SK-N-MC (cell line): ENCODE measurements at places on chromosomes 5 and 9.
A peak's percentile ranks its signal among the peaks of the same experiment; 100 is the strongest.

- DNase-seq = no peak
Measured at GRCh38 chr5:12354686-12355085, 450.4 kb upstream of the CTNND2 start.

GRCh38 chr9:36151316-36152210 is 15.0 kb downstream of the GLIPR2 start:
- DNase-seq = no peak

GRCh38 chr5:138790684-138791083 is 37.5 kb downstream of the CTNNA1 start:
- DNase-seq = no peak

DNA sequence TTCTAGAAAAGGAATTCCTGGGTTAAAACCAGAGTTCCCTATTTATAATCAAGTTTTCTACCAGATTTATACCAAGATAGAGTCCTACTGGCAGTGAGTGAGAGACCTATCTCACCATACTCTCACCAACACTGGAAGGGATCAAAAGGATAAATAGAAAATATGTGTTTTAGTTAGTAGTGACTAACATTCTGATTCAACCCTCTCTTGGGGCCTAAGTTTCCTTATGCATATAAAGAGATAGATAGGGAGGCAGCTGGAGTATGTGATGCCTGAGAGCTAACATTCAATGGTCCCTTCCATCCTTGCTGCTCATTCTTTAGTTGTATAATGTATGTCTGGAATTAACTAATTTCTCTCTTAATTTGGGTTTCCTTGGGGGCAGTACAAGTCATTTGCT is 32.0 kb downstream of the CKMT2 start:
- no peak for DNase-seq

GRCh38 chr9:136565086-136565714 is 19.4 kb upstream of the NOTCH1 start:
- no peak for DNase-seq

DNA sequence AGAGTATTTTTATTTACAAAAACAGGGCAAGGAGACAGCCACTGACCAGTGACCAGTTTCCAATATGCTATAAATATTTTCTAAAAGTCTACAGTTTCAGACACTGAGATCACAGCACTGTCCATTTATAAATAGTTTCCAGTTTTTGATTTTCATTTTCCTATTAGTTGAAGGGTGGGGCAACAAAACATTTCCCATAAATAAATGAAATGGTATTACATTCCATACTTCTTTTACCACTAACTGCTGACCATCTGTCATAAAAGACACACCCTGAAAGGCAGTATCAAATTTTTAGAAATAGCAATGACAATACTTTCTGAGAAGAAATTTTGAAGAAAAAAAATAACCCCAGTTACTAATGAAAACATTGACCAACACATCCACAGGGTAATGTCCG is 126.7 kb downstream of the ARSB start:
- no peak for DNase-seq

DNA sequence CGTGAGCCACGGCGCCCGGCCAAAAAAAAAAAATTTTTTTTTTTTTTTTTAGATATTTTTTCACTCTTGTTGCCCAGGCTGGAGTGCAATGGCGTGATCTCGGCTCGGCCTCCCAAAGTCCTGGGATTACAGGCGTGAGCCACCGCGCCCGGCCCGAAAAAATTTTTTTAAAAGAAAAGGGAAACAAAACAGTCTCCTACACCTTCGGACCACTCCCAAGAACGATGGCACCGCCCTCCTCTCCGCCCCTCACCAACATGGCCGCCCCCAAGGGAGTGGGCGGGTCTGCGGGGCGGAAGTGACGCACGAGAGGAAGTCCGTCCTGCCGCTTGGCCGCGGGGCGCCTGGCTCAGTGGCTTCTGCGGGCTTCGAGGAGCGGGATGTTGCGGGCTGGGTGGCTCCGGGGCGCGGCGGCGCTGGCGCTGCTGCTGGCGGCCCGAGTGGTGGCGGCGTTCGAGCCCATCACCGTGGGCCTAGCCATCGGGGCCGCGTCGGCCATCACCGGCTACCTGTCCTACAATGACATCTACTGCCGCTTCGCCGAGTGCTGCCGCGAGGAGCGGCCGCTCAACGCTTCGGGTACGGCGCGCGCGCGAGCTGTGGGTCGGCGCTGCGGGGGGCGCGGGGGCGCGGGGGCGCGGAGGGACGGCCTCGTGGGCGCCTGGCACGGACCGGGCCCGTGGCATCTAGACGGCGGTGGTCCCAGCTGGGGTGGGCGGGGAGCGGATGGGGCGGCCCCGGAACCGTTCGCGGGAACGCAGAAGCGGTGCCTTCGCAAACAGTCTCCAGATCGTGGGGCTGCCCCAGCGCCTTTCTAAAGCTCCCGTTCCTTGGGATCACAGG is at the start of gene TOR1B:
Gene TOR1B, plus strand, starts transcription at position 352 of the 843 bp plus-strand sequence. Its CDS starts 29 bp downstream, at position 381.
- peak; percentile 35 for DNase-seq

- DNase-seq = no peak
Measured at GRCh38 chr5:2011481-2012411, 129.0 kb upstream of the IRX4 start.

DNA sequence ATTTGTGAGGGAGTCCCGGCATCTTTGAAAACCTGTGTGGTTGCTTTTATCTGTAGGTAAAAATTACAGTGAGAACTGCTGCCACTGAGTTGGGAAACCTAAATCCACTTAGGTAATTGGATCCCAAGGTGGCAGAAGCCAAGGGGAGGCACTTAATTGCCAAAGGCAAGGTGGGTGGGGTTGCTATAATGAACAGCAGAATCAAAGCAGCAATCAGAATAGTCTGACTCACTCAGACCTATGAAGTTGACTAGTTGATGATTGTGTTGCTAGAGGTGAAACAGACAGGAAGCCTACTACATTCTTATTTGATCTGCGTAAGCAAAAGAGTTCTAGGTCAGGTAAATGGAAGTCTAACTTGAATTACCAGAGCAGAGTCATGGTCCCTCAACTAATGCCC is 17.3 kb upstream of the BICD2 start:
- DNase-seq = no peak

DNA sequence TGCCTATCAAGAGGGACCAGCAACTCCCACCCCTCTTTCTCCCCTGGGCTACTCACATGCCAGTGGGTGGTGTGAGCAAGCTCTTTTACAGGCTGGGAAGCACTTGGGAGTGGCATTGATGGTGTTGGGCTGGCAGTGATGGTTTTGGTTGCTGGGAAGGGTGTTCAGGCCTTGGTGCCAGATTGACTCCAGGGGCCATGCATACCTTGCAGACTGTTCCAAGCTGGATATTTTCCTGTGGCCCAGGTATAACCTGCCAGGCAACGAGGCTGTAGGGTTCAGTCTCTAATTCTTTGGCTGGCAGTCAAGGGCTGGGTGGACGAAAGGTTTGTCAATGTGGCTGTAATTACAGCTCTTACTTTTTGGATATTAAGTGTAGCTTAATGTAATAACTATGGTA is 177.3 kb downstream of the MACROH2A1 start:
- no peak for DNase-seq

DNA sequence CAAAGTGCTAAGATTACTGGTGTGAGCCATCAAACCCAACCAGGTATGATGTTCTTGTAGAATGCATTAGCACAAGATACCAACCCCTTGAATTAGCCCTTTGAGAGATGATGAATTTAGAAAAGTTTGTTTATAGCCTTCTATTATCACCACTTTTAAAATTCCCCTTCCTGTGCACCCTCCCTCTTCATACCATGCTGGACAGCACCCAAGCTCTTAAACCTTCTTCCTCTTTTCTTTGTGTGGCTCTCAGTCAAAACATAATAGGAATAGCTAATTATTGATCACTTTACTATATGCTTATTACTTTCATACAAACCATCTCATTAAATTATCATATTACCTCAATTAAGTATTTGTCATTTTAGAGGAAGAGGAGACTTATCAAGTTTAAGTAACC is 87.6 kb upstream of the TMED7 start:
- no peak for DNase-seq
